Karpas-422 (cell line): ENCODE measurements at places on chromosomes 3 and 15. TPM values are rescaled to one million over a fixed set of nuclear protein-coding genes. Genes with fewer than 3 reads are reported as not detected.

The CYP19A1 gene
- total RNA-seq: 2.2 and 2.4 TPM in 2 replicates

The CSK gene
- 172 and 306 TPM in 2 replicates for total RNA-seq

The PCOLCE2 gene
- total RNA-seq: not detected in 2 replicates

The EIF4E3 gene
- not detected in 2 replicates for total RNA-seq

The TMEM108 gene
- not detected in 2 replicates for total RNA-seq

The ANAPC13 gene
- total RNA-seq: 39.8 and 47.3 TPM in 2 replicates

The HTR3E gene
- total RNA-seq: not detected in 2 replicates

The KIF9 gene
- total RNA-seq: 8.3 and 21.1 TPM in 2 replicates

DNA sequence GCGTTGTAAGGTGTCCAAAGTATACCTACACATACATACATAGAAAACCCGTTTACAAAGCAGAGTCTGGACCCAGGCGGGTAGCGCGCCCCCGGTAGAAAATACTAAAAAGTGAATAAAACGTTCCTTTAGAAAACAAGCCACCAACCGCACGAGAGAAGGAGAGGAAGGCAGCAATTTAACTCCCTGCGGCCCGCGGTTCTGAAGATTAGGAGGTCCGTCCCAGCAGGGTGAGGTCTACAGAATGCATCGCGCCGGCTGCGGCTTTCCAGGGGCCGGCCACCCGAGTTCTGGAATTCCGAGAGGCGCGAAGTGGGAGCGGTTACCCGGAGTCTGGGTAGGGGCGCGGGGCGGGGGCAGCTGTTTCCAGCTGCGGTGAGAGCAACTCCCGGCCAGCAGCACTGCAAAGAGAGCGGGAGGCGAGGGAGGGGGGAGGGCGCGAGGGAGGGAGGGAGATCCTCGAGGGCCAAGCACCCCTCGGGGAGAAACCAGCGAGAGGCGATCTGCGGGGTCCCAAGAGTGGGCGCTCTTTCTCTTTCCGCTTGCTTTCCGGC lies 318.6 kb downstream of the FGF12 start:
- DNase-seq: no peak
- H3K27ac ChIP-seq: no peak overlapping the region
- no peaks in the 10 kb centered on the region for H3K27me3 ChIP-seq
- no peak overlapping the region for H3K4me3 ChIP-seq

DNA sequence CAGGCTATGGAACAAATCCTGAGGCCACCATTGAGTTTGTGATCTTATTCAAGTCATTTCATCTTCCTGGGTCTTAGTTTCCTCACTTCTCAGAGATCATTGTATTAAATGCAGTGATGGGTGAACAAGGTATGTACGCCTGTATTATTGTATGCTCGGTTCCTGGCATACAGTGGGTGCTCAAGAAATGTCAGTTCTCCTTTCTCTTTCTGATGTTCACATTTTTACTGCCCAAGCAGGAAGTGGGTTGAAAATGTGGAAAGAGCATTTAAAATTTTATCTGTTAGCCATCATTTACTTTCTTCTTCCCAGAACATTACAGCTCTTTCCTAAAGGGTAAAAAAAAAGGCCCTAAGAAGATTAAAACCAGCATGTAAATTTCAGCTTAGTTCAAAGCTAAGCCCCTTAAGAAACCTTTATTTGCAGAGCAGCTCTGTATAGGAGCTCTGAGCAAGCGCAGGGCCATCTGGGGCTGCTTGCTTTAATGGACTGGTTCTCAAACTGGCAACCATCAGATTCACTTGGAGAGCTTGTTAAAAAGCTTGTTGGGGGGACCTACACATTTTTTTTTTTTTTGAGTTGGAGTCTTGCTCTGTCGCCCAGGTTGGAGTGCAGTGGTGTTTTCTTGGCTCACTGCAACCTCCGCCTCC lies 179.4 kb downstream of the CHST2 start:
- H3K27me3 ChIP-seq: no peaks in the 10 kb centered on the region
- peak overlapping the region; percentile 98 for H3K27ac ChIP-seq
- peak; percentile 72 for DNase-seq
- no peak overlapping the region for H3K4me3 ChIP-seq
- H3K36me3 ChIP-seq: no peaks in the 10 kb centered on the region

DNA sequence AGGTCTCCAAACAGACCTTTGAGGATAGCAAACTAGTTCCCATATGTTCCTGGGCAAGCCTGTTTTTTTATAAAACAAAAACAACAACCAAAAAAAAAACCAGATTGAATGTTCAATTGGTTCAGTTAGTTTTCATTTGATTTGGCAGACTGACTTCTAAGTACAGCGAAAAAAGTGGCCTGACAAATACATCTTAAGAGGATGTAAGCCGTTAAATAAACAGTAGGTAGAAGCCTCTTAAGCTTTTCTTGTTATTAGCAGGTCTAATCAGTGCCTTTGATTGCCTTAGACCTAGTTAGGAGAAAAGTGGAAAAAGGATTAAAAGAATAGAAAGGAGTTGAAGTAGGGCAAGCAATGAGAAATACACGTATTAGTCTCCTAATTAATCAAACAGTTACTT lies 13.2 kb downstream of the TSC22D2 start:
- H3K4me3 ChIP-seq: no peak overlapping the region
- DNase-seq: no peak
- H3K27ac ChIP-seq: no peak overlapping the region
- peaks cover 14% of the 10 kb centered on the region for H3K4me1 ChIP-seq
- peaks cover 27% of the 10 kb centered on the region; the same call in 1 of the 2 replicates for H3K36me3 ChIP-seq

DNA sequence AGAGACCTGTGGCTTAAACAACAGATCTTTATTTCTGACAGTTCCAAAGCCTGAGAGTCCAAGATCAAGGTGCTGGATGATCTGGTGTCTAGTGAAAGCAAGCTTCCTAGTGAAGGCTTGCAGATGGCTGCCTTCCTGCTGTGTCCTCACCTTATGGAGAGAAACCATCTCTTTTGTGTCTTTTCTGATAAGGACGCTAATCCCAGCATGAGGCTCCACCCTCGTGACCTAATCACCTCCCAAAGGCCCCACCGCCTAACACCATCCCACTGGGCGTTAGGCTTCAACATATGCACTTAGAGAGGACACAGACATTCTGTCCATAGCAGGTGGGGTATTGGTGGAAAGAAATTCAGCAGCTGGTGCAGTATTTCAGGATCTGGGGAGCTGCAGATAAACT lies 19.8 kb upstream of the LYSMD4 start:
- no peak overlapping the region for H3K4me3 ChIP-seq
- no peaks in the 10 kb centered on the region for H3K27me3 ChIP-seq
- H3K36me3 ChIP-seq: no peaks in the 10 kb centered on the region
- peaks cover 3% of the 10 kb centered on the region for H3K4me1 ChIP-seq
- no peak for DNase-seq
- H3K27ac ChIP-seq: no peak overlapping the region

- no peak for DNase-seq
- H3K4me1 ChIP-seq: no peaks in the 10 kb centered on the region
- no peaks in the 10 kb centered on the region for H3K27me3 ChIP-seq
- no peak overlapping the region for H3K27ac ChIP-seq
These were observed 184.1 kb upstream of the RASGRP1 start for GRCh38 chr15:38748710-38749109.

DNA sequence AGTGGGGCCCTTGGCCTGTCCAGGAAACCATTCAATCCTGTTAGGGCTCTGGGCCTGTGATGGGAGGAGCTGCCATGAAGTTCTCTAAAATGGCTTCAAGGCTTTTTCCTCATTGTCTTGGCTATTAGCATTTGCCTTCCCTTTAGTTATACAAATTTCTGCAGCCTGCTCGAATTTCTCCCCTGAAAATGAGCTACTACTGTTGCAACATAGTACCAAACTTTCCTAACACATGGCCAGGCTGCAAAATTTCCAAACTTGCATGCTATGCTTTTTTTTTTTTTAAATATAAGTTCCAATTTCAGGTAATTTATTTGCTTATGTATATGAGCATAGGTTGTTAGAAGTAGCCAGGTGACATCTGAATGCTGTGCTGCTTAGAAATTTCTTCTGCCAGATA lies 560.8 kb upstream of the TBL1XR1 start:
- no peaks in the 10 kb centered on the region; the same call in 1 of the 2 replicates for H3K4me1 ChIP-seq
- no peaks in the 10 kb centered on the region for H3K36me3 ChIP-seq
- H3K27me3 ChIP-seq: no peaks in the 10 kb centered on the region
- no peak for DNase-seq

DNA sequence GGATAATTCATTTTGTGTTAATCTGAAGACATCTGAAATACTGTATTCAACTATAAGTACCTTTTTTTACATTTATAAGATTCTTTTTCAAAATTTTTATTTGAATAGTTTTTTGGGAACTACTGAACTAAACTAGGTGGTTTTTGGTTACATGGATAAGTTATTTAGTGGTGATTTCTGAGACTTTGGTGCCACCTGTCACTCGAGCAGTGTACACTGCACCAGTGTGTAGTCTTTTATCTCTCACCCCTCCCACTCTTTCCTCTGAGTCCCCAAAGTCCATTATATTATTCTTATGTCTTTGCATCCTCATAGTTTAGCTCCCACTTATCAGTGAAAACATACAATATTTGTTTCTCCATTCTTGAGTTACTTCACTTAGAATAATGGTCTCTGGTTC lies 57.6 kb downstream of the CD86 start:
- H3K36me3 ChIP-seq: no peaks in the 10 kb centered on the region
- no peak overlapping the region for H3K4me3 ChIP-seq
- no peak for DNase-seq
- H3K4me1 ChIP-seq: peaks cover 6% of the 10 kb centered on the region
- H3K27ac ChIP-seq: no peak overlapping the region

- H3K4me1 ChIP-seq: no peaks in the 10 kb centered on the region
- no peak overlapping the region for H3K4me3 ChIP-seq
- H3K27me3 ChIP-seq: no peaks in the 10 kb centered on the region
These were observed 23.9 kb upstream of the NEK10 start for GRCh38 chr3:27392950-27393679.

GRCh38 chr15:70762469-70763119 lies 764 bp downstream of the UACA start:
- no peak for DNase-seq
- H3K36me3 ChIP-seq: no peaks in the 10 kb centered on the region
- H3K27ac ChIP-seq: no peak overlapping the region
- H3K27me3 ChIP-seq: no peaks in the 10 kb centered on the region
- no peak overlapping the region for H3K4me3 ChIP-seq

- no peak overlapping the region for H3K27ac ChIP-seq
- DNase-seq: peak; percentile 67
- H3K36me3 ChIP-seq: no peaks in the 10 kb centered on the region
These were observed 22.1 kb upstream of the POLG start for GRCh38 chr15:89356634-89357298.
